DND-41 (cell line): ENCODE measurements at places on chromosomes 5 and 9.

DNA sequence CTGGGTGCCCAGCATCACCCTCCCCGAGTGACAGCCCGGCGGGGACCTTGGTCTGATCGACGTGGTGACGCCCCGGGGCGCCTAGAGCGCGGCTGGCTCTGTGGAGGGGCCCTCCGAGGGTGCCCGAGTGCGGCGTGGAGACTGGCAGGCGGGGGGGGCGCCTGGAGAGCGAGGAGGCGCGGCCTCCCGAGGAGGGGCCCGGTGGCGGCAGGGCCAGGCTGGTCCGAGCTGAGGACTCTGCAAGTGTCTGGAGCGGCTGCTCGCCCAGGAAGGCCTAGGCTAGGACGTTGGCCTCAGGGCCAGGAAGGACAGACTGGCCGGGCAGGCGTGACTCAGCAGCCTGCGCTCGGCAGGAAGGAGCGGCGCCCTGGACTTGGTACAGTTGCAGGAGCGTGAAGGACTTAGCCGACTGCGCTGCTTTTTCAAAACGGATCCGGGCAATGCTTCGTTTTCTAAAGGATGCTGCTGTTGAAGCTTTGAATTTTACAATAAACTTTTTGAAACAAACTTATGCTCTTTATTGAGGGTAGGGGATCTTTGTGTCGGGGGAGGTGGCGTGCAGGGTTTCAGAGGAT, 1.3 kb downstream of the GADD45G start:
- DNase-seq = no peak

- DNase-seq = no peak
Observed at GRCh38 chr9:96195541-96195940, 106.4 kb downstream of the HSD17B3 start.

DNA sequence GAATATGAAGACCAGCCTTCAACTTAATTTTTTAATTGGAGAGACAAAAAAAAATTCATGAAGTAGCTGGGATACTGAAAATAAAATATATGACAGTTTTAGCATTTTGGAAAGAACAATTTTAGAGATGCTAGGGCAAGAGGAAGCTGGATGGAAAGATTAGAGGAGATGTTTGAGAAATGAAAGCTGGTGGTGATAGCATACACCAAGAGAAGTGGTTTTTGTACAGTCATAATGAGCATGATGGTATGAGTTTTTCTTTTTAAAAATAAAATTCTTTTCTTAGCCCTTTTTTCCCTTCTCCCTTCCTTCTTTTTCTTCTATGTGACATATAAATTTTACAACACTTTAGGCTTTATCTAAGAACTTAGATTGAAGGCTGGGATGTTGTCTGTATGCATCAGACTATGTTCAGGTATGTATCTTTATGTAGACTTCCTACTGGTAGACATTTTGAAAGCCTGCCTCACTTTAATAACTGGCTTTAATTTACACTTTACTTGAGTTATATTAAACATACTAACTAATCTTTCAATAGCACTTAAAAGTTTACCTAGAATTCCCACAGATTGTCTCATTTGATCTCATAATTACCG, 522.5 kb downstream of the TLE4 start:
- DNase-seq = no peak

GRCh38 chr9:13992138-13993088, 321.5 kb downstream of the NFIB start:
- no peak for DNase-seq

DNA sequence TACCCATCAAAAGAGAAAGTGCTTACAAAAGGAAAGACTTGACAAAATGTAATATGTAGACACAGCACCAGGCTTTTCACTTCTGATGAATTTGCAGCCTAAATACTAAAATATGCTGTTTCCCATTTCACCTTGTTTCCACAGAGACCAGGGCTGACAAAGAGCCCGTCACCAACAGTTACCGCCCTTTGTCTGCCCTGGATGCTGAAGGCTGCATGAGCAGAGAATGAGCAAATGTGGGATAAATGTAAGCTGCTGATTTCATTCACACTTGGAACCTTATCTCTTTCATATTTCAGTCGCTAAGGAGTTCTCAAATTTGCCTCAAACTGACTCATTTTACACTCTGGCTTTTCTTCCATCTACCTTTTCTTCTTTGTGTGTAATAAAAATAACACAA, 213.9 kb downstream of the TMEM167A start:
- DNase-seq = no peak

- DNase-seq = no peak
Observed at GRCh38 chr5:27158171-27158570, 119.8 kb upstream of the CDH9 start.
